ENCODE measurements at places on chromosomes 12 and 14.

DNA sequence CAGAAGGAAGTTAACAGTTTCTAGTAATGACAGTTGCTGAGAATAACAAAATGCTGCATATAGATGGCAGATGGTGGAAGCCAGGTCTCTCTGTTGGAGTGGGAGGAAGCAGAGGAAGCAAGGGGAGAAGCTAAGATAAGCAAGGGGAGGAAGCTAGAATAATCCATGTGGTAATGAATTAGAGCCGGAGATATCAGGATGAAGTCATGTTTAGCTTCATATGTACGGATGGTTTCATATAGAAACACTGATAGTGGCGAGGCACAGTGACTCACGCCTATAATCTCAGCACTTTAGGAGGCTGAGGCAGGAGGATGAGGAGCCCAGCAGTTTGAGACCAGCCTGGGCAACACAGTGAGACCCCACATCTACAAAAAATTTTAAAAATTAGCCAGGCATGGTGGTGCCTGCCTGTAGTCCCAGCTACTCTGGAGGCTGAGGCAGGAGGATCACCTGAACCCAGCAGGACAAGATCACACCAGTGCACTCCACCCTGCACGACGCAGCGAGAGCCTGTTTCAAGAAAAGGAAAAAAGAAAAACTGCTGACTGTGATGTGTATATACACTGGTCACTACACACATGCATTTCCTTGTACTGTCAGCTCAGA is 49.2 kb downstream of the ANAPC7 start:
- DNase-seq: no peak

DNA sequence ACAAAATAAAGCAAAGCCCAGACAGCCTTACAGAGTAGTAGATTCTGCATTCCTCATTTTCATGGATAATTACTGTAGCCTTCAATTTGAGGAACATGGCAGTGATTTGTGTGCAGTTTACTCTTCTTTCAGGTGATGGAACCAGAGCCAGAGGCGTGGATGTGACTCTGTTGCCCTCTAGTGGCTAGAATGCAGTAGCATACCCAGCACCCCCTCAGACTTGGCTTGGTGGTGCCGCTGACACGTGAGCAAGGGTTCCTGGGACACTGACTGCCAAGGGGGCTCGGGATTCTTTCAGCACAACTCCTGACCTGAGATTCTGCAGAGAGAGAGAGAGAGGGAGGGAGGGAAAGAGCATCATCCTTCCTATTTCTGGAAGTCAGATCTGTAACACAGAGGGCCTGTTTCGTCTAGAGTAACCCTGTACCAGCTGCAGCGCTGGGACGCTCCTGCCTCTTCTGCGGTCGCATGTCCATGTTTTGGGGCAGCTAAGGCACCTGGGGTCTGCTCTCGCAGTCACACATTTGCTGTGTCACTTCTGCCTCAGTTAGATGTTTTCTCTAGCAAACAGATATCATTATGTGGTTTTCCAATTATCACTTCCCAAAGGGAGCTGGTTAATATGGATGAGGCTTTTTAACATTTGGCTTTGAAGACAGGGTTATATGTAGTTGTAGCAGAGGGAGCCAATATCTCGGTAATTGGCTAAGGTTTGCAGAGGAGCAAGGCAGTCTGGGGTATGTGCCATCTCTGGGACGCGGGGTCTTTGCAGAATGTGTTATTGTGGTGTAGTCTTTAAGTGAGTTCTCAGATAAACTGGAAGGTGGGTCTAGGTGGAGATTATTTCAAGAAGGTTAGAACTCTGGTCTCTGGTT is 428.1 kb downstream of the NRXN3 start:
- DNase-seq: peak; percentile 49

GRCh38 chr14:76501156-76501720 is 125.3 kb downstream of the ESRRB start:
- DNase-seq: no peak

- no peak for DNase-seq
Observed at GRCh38 chr12:14795028-14795448, 8.2 kb downstream of the WBP11 start.

DNA sequence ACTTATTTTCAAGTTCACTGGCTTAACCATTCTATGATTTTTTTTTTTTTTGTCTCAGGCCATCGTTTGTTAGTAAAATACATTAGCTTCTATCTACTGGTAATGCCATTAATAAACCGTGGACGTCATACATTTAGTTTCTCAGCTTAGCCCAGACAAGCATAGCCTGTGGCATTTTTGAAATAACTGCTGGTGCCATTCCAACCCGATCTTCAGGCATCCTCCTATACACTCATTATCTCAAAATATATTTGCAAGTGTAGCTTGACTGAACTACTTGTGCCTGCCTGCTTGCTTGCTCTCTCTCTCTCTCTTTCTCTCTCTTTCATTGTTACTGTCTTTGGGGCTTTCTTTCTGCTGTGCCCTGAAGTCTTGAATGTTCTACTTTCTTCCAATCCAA is 12.7 kb upstream of the MBIP start:
- DNase-seq: no peak

GRCh38 chr14:78028471-78028870 is 141.7 kb upstream of the NRXN3 start:
- no peak for DNase-seq

GRCh38 chr12:27425306-27425705 is 21.2 kb upstream of the SMCO2 start:
- no peak for DNase-seq

DNA sequence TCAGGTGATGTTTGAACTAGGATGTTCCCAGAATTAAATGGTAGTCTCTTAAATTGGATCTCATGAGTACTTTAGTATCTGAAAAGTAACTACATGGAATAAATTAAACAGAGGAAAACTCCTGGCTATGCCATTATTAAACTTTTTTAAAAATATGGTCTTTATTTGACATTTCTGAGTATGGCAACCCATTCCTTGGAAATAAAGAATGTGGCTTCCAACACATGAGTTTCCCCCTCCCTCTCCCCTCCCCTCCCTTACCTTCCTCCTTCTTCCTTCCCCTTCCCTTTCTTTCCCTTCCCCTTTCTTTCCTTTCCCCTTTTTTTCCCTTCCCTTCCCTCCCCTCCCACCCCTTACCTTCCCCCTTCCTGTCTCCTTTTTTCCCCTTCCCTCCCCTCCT is 940.2 kb downstream of the DIO2 start:
- DNase-seq: no peak

GRCh38 chr12:76674669-76675315 is 89.1 kb upstream of the ZDHHC17 start:
- DNase-seq: no peak

GRCh38 chr14:35607380-35607779 is 73.4 kb downstream of the INSM2 start:
- no peak for DNase-seq

DNA sequence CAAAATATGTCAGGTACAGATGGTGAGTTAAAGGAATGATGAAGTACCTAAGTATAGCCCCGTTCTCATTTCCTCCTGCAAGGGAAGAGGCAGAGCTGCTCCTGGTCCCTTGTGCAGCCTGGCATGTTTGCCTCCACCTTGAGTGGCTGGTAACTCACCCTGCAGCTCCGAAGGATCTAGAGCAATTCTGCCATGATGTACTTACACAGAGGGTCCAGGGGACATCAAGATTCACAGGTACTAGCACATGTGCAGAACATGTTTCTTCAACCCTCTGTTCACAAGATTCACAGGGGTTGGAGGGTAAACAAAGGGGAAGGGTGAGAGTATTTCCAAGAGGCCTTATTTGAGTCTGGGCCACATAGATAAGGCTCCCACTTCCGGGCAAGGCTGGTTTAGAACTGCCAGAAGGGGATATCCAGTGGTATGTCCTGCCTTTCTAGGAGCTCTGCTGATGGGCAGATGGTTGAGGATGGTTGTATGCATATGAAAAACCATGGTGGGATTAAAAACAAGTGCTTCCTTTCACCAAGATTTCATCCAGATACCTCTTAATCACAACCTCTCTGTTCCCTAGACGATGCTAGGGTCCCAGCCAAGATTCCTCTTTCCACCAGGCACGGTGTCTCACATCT is 7.7 kb downstream of the DCTN2 start:
- DNase-seq: no peak

- no peak for DNase-seq
Observed at GRCh38 chr12:19614601-19615383, 175.5 kb downstream of the AEBP2 start.

DNA sequence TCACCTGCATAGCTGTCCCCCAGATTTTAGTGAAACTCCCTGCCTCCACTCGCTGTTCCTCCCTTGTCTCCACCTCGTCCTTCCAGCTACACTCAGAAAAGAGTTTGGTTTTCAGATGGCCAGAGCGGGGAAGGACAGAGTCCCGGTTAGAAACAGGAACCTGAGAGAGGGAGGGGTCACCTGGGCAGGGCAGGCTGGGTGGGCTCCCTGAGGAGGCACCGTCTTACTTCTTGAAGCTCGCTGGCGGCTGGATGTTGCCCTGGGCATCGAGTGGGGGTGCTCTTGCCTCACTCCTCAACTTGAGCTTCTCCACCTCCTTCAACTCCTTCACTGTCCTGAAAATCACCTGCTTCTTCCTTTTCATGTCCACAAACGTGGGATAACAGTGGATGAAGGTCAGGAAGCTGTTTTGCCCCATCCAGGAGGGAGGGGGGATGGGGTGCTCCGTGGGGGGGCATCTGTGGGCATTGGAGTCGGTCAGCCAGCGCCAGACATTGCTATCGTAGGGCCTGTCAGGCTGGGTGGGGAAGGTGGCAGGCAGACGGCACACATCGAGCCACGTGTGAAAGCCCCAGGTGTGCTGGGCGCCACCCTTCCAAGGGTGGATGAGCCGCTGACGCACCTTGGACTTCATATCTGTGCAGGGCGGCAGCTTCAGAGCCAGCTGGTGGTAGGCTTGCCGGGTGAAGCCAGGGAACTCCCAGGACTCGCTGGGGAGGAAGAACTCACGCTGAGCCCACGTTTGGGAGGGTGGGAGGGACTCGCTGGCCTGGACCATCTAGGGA is 2.0 kb downstream of the TEX52 start:
- DNase-seq: no peak

DNA sequence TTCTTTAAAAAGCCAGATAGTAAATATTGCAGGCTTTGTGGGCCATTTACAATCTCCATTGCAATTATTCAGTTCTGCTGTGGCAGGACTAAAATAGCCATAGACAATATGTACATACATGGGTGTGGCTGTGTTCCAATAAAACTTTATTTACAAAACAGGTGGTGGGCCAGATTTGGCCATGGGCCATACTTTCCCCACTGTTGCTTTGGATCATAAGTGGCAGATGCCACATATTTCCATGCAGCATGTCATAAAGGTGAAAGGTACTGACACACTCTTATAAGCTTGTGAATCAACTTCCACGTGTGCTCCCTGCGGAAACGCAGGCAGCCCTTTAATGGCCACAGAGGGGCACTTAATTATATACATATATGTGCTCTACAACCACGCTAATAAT is 244.4 kb upstream of the FOXN3 start:
- no peak for DNase-seq

- no peak for DNase-seq
Observed at GRCh38 chr12:115869604-115870003, 407.9 kb downstream of the MED13L start.

DNA sequence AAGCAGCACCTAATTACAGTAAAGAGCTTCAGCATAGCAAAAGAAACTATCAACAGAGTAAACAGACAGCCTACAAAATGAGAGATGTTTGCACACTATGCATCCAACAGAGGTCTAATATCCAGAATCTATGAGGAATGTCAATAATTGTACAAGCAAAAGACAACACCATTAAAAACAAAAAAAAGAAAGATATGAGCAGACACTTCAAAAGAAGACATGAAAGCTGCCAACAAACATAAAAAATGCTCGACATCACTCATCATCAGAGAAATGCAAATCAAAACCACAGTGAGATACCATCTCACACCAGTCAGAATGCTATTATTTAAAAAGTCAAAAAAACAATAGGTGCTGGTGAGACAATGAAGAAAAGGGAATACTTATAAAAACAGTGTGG is 273.1 kb downstream of the TMTC2 start:
- DNase-seq: no peak

- no peak for DNase-seq
Observed at GRCh38 chr14:49732896-49733295, 35.1 kb upstream of the KLHDC2 start.

DNA sequence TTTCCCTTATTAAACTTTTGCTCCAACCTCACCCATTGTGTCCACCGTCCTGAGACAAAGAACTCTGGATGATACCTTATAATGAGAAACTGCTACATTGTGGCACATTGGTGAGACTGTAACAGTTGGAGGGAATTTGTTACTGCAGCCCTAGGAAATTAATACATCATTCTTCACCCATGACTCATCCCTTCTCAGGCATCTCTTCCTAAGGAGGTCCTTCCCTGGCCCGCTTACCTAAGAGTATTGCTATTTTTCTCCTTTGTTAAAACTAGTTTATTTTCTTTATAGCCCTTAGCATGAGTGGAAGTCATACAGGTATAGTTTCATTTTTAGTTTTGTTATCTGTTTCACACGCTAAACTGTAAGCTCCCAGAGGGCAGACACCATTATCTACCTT is 87.1 kb downstream of the TMEM260 start:
- DNase-seq: peak; percentile 34

DNA sequence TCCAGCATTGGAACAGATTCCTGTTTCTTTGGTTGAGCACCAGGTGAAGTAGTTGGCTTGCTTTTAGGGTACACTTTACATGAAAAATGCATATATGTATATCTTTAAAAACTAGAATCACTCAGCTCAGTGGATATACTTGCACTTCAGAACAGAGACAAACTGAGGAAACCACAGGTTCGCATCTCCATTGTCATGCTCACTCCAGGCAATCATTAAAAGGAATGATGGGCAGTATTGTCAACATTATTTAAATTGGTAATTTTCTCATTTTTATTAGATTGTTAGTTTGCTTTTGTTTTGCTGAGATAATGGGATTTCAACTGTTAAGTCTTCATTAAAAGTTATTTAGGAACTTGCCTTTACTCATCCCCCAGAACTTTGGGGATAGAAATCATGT is 71.0 kb upstream of the NELL2 start:
- DNase-seq: no peak

DNA sequence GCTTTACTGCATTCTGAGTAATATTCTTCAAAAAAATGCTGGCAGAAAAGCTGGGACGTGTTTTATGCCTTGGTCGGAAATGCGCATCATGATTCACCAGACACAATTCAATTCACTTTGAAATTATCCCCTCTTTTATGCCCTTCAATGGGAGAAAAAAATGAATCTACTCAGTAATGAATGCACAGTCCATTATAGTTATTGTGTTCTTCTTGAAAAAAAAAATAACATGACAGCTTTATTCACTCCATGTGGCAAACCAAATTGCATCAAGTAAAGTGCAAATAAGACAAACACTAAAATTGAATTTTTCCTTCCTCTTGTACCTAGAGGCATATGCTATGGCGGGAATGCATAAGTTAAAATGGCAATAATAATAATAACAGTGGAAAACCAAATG is 159.4 kb upstream of the IFNG-AS1 start:
- DNase-seq: no peak

GRCh38 chr12:98058838-98059237 is 456.6 kb upstream of the TMPO start:
- no peak for DNase-seq

- DNase-seq: peak; percentile 77
Observed at GRCh38 chr14:65170768-65171507, 68.6 kb upstream of the MAX start.

DNA sequence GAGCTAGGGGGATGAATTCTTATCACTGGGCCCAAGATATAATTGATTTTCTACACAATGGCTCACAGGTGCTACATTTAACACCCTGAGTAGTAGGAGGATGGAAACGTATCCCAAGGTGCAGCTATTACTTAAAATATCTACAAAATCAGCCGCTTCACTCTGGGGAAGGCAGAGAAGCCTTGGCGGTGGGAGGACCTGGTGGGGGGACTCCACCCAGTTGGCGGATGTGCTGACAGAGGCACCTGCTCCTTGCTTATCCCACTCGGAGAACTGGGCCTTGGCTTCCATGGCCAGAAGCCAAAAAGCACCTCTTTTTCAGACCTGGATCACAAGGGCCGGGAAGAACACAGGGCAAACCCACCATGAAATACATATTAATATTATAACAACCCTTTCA is 106.3 kb downstream of the OTX2 start:
- DNase-seq: no peak

Data from AG10803 (cell line).